ENCODE measurements at places on chromosomes 2 and 18.
A peak's percentile ranks its signal among the peaks of the same experiment; 100 is the strongest.

- DNase-seq, result no peak
Observed at GRCh38 chr2:96523659-96524481, 12.7 kb upstream of the ARID5A start.

DNA sequence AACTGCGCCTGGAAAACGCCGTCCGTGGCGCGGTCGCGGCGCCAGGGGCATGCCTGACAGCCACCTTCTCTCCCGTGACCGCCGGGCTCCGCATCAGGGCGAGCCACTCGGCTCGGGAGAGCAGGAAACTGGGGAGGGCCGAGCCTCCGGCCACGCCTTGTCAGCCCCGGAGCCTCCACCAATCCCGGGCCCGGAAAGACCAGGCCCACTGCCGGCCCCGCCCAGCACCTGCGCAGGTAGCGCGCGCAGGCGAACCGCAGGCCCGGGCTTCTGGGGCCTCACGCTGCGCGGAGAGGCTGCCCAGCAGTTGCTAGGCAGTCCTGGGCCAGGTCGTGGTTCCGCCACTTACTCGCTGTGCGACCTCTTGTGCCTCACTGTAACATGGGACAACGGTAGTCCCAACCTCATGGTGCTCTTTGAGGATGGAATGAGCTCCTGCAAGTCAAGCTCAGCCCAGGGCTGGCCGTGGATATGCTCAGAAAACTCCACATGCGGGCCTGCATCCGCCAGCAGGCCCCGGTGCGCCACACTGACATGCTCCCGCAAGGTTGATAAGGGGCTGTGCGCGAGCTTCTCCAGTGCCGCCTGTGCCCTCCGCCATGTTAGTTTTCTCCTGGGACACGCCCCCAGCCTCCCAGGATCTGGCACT, 97.1 kb downstream of the INHBB start:
- no peak for DNase-seq

DNA sequence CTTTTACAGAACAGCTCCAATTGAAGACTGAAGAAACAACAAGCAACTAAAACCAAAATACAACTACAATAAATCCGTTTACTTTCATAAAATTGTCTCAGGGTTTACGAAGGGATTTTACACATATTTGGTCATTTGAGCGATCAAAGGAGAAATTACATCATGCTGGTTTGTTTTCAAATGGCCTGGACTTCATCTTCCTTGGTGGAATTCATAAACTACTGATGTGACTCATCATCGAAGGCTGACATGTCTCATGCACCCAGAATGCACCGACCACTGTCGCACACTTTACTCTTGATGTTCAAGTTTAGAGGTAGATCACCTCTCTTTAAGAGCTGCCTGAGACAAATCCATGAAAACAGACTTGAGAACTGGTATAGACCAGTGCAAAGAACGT, 25.6 kb upstream of the PMAIP1 start:
- no peak for DNase-seq

DNA sequence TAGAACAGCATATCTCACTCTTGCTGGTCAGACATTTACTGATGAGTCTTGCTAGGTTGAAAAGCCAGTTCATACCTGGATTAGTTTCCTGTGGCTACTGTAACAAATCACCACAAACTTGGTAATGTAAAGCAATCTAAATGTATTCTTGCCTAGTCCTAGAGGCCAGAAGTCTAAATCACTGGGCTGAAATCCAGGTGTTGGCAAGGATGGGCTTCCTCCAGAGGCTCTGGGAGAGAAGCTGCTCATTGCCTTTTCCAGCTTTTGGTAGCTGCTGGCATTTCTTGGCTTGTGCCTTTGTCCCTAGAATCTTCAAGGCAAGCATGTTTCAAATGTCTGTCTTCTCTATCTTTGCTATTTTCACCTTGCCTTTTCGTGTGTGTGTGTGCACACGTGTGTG, 62.3 kb upstream of the MAP4K3 start:
- no peak for DNase-seq

GRCh38 chr2:143241403-143242088, 112.3 kb downstream of the ARHGAP15 start:
- no peak for DNase-seq

GRCh38 chr2:195562570-195563566, 94.2 kb upstream of the SLC39A10 start:
- no peak for DNase-seq

- no peak for DNase-seq
Observed at GRCh38 chr2:102022884-102023539, 31.3 kb downstream of the IL1R2 start.

DNA sequence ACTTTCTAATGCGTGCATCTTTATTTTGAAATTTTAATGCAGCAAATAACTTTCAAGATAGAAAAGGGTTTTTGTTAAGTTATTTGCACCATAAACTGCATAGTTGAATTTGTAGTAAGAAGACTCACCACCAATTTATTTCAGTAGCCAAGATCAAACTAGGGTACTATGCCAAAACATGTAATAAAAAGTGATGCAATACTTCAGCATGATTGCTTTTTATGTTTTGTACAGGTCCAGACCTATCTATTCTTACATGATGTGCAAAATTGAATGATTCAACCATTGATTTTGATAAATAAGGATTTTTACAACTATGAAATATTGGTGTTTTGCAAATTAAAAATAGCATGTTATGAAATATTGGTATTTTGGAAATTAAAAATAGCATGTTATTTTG, 26.7 kb downstream of the AGPS start:
- DNase-seq, result no peak

DNA sequence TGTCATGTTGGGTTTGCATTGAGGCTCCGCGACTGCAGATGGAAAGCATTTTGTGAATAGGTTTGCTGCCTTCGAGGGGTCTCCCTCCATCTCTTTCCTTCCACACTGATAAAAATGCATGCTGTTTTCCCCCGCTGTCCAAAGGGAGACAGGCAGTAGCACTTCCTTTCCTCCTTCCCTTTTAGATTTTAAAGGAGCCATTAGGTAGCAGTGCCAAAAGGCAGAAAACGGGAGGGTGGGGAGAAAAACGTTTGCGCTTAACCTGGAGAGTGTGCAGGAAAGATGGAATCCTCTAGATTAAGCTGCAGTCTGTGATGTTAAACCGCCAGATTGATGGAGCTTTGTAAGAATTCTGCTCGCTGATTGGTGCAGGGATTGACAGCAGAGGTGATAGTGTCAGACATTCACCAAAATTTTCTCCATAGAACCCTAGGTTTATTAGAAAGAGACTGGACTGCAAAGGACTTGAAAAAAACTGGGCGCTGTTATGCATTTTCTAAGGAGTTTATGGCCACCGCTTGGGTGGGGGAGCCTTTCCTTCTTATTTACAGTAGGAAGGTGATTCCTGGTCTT, 688 bp downstream of the MAPRE2 start:
- no peak for DNase-seq

DNA sequence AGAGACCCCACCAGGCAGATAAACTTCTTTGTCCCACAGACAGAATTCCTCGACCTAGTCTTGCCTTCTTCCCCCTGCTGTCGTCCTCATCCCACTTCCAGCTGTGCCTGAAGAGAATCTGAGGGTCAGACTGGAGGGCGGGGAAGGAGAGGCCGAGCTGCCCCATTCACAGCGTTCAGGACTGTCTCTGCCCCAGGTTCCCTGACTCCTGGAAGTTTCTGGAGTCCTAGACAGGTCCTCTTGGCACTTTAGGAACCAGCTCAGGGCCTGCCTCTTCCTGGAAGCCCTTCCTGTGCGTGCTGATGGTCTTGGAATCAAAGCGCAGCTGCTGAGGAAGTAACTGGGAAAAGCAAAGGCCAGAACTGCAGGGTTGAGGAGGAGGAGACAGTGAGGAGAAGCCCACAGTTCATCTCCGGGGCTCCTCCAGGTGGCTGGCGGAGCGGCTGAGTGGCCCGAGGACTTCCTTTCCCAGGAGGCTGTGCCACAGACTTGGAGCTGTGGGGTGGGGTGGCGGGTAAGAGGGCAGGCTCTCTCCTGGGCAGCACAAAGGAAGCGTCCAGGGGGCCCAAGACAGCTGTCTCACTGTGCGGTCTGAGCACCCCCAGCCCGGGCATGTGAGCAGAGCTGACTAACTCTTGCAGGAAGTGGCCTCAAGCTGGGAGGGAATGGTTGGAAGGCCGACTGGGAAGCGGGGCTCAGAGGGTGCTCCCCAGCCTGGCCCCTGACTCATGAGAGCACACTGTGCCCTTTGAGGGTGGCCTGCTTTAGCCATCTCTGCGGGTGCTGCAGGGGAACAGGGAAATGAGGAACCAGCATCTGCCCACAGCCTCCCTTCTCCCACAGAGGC, 39.5 kb downstream of the SDC1 start:
- DNase-seq, result no peak

GRCh38 chr2:32836933-32837332, 109.8 kb upstream of the LTBP1 start:
- no peak for DNase-seq

GRCh38 chr2:3217646-3218045, 160.0 kb downstream of the EIPR1 start:
- no peak for DNase-seq

DNA sequence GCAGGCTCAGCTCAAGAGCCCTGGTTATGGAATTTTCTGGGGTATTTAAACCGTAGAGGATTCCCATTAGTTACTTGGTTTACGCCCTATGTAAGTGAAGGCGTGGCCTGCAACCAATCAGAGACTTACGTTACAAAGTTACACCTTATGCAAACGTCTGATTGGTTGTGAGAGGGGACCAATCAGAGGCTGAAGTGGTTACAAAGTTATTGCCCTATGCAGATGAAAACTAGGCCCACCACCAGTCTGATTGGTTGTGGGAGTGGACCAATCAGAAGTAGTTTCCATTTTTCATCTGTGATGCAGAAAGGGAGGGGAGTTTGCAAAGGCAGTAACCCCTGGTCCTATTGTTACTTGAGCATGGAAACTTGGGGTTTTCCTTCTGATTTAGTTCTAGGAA, 49.1 kb downstream of the DLGAP1 start:
- no peak for DNase-seq

DNA sequence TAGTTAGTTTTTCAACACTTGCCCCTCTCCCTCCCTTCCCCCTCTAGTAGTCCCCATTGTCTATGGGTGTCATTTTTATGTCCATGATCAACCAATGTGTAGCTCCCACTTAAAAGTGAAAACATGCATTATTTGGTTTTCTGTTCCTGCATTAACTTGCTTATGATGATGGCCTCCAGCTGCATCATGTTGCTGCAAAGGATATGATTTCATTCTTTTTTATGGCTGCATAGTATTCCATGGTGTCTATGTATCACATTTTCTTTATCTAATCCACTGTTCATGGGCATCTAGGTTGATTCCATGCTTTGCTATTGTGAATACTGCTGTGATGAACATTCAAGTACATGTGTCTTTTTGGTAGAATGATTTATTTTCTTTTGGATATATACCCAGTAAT, 70.5 kb downstream of the PDE11A start:
- DNase-seq, result no peak

DNA sequence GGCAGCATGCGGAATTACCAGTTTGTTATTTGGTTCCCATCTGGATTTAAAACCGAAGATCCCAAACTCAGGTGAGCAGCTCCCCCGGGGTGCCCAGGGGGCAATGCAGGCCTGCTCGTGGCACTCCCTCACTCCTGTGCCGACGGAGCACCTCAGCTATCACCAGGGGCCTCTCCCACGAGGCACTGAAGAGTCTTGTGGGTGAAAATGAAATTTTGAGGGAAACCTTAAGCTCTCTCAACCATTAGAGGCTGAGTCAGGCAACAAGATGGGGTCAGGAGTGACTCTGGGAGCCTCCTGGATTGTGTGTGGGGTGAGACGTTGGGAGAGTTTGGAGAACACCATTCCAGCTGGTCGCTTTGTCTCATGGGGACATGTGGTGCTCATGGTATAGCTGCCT, 189.0 kb downstream of the PRKCE start:
- DNase-seq, result no peak

GRCh38 chr2:97963880-97964279, 31.9 kb downstream of the TMEM131 start:
- DNase-seq, result no peak

- no peak for DNase-seq
Observed at GRCh38 chr2:56108806-56109205, 75.0 kb upstream of the CCDC85A start.

DNA sequence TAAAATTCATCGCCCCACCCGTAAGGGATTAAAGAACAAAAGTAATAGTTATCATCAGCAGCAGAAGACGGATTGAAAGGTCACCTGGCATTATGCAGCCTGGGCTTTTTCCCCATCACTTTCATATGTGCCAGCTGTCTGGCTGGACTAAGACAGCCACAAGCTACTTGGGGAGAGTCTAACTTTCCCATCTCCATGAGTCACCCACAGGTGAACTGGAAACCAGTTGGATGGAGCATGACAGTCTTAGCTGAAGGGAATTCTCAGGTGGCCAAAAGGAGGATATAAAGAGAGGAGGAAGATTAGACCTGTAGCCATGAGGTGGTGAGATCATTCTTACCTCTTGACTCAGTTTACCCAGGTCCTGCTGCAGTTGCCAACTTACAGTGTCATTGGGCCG, 7.0 kb upstream of the FAM178B start:
- DNase-seq, result no peak

DNA sequence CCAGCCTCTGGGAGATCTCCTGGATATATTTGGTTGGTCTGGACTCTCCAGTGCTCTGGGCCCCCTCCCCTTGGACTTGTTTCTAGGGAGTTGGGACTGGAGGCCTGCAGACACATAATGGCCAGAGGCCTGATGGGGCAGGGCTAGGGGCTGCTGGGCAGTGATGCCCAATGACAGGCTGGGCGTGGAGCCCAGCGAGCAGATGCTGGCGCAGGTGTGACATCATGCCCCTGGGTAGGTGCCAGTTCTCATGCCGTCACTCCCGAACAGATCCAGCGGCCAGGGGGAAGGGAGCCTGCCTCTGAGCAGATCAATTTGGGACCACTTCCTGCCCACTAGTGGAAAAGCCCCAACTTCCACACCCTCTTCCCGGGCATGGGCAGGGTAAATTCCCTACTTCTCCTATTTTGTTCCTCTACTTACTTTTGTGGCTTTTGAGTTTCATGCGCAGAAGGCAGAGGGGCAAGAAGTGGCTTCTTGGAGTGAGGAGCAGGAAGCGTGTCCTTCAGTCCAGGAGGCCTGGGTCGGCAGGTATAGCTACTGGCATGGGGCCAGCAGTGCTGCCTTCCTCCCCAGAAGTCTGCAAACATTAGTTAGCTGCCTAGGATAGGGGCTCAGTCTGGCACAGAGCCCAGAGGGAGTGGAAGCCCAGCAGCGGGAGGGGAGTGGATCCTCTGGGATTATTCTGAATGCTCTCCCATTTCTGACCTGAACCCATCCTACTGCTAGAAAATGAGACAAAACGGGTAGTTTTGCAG, 6.1 kb downstream of the MPV17 start:
- no peak for DNase-seq

GRCh38 chr2:177712462-177712861, 319.9 kb downstream of the AGPS start:
- DNase-seq, result no peak

- no peak for DNase-seq
Observed at GRCh38 chr2:37896319-37896718, 28.8 kb upstream of the RMDN2 start.

GRCh38 chr2:31483246-31483645, 68.7 kb upstream of the XDH start:
- DNase-seq, result no peak

- DNase-seq, result peak; percentile 80
Observed at GRCh38 chr18:63317982-63318888, 1.3 kb downstream of the BCL2 start.

- no peak for DNase-seq
Observed at GRCh38 chr2:75140288-75140687, 59.0 kb downstream of the TACR1 start.

GRCh38 chr2:129165006-129165405, 814.5 kb upstream of the RAB6C start:
- no peak for DNase-seq
